ENCODE measurements at places on chromosomes 13 and 19.

DNA sequence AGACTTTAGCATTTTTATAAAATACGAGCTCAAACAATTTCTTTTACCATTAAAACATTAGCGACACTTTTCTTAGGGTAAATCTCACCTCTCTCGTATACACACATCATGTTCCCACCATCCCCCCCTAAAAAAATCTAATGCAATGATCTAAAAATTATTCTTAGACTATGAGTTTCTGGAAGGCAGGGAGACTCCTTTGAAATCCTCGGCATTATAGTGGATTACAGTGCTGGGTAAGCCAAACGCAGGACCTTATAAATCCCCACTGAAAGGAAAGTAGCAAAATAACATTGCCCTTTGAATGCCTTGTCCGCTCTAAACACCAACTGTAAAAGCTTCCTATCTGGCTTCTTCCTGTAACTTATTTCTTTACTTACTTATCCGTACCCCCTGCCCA is 35.0 kb downstream of the NUFIP1 start:
- no peak for DNase-seq

DNA sequence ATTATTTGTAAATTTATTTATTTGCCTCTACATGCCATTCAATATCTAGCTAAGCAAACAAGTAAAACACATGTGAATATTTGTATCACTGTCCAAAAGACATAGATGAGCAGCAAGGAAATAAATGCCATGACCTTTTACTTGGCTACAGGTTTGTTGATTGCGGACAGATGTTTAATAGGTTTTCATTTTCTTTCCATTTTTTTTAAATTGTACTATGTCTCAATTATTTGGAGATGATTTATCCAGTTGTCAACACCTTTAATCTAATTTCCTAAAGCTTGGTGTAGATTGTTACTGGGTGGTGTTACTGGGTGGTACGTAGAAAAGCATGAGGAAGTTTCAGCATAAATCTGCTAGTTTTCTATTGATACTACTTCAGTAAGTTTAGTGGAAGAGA is 560.6 kb upstream of the SPRY2 start:
- no peak for DNase-seq

- DNase-seq = no peak
Measured at GRCh38 chr19:4455719-4456475, 1.7 kb downstream of the UBXN6 start.

- DNase-seq = no peak
Measured at GRCh38 chr19:49890349-49891311, 6.1 kb downstream of the IL4I1 start.

- peak; percentile 92 for DNase-seq
Measured at GRCh38 chr19:13102666-13103580, at the start of gene LYL1. LYL1 (minus strand) TSS chr19:13102858; CDS start chr19:13101171, 1,687 bp downstream.

DNA sequence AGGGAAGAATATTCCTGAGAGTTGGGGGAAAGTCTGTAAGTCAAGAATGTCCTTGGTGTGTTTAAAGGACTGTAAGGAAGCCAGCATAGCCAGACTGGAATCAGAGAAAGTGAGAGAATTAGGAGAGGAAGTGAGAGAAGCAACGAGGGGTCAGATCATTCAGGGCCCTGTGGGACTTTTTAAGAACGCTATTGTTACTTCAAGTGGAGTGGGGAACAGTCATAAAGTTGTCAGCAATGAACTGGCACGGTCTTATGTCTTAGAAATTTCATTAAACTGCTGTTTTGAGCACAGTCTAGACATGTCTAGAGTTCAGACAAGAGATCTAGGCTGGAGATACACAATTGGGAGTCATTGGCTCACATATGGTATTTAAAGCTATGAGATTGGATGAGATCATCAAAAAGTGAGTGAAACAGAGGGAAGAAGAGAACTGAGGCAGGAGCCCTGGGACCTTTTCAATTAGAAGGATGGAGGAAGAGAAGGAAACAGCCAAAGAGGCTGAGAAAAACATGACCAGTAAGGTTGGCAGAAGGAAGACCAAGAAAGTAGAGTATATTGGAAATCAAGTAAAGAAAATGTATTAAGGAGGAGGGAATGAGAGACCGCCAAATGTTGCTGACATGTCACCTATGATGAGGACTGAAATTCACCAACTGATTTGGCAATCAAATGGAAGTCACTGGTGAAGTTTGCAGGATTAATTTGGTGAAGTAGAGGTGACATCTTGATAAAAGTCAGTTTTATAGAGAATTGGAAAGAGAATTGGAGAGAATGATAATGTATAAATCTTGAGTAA is 263.5 kb downstream of the GPC5 start:
- DNase-seq = no peak

- DNase-seq = no peak
Measured at GRCh38 chr19:54310543-54310942, 2.4 kb downstream of the LILRA5 start.

DNA sequence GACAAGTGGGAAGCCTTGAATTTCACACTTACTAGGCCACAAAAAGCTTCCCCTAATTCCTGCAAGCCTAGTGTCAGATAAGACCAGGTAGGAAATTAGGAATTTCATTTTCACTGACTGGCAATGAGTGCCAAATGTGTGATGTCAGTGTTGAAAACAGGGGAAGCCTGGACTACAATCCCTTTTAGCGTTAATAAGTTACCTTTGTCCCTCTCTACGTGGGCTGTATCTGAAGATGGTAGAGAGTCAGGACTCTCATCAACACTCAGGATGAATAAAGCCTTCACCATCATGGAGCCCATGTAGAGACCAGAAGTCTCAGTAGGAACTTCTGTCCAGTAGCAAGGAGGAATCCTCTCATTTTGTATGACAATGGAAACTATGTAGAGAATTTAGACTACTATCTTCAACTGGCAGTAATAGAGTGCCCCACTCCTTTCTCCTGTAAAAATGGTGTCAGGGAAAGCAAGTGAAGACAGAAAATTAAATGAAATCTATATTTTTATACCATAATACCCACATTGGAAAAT is 324.1 kb upstream of the KLHL1 start:
- DNase-seq = no peak

DNA sequence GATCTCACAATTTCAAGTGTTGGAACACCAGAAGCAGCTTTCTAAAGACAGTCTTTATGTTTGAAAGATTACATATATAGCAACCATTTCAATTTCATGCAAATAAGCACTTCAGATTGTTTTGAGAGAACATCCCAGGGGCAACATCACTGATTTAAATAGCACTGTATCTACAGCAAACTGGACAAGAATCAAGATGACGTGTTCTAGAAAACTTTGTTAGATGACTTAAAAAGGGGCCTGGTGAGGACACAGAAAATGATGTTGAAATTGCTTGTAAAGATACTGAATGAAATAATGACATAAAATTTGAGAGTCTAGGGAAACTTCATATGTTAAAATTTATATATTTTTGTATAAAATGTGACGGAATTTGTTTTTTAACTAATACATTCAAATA is 277.1 kb downstream of the KLF12 start:
- DNase-seq = no peak

DNA sequence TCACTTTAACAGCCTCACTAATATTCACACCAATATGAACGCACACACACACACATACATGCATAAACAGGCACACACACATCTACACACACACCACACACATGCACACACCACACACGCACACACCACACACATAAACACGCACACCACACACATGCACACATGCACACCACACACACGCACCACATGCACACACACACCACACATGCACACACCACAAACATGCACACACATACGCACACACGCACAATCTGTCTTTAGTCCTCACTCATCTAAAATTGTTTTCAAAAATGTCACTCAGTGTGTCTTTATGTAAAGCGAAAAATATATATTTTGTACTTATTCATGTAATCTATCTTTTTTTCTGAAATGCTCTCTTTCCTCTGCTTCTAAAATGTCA is 158.1 kb upstream of the SGCG start:
- no peak for DNase-seq

DNA sequence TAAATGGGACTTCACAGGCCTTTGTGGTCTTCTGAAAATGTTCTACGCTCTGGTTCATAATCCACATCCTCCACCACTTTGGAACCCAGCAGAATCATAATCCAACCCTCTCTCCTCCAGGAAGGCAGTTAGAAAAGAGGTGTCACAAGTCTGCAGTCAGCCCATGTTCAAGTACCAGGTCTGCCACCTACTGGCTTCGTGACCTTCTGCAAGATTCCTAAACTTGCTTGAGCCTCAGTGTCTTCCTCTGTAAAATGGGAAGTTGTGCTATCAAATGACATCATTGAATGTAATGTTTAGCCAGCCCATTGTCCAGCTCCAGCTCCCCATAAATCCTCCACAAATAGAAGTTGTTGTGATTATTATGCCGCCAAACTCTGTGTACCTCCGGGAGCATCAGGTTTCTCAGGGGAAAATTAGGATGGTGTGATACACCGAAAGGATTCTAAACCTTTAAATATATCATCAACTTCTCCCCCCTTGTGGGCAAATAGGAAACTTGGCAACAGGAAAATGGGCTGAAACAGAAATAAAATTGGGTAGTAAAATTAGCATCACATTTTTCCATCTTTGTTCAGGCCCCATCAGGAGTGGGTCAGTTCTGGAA is 109.7 kb downstream of the NUFIP1 start:
- DNase-seq = no peak

- DNase-seq = no peak
Measured at GRCh38 chr19:30555075-30555790, 183.0 kb downstream of the ZNF536 start.

GRCh38 chr13:75467040-75467728 is 14.8 kb downstream of the TBC1D4 start:
- DNase-seq = no peak

DNA sequence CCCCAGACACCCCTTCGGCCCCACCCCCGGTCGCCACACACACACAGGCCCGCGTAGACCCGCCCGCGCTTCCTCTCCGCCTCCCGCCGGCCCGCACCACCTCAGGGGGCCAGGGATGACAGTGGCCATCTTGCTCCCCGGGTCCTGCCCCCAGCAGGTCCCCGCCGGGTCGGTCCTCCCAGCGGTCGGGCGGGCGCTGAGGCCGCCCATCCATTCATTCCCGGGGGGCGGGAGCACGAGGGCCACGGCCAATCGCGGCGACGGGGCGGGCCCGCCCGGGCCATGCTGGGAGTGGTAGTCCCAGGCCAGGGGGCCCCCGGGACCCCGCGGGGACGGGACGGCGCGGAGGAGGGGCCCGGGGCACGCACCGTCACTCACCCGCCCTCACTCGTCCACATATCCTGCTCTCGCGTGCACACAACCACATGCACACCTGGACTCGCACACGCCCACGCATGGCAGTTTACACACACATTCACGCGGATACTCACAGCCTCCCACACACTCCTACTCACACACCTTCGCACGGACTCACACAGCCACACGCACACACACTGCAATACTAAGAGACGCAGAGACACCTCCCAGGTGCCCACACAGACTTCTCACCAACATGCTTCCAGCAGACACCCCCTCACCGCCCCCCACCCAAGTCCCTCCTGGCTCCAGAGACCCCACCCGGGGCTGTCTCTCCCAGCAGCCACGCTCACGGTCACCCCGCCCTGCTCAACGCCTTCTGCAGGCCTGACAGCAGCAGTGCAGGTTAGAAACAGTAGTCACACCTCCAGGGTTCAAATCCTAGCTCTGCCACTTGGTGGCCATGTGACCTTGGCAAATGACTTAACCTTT is at the start of gene DPF1:
DPF1 (minus strand) TSS at position 209 of the 849 bp plus-strand sequence; CDS start at position 129, 80 bp downstream.
- DNase-seq = no peak

GRCh38 chr13:45748941-45749759 is 47.0 kb downstream of the CBY2 start:
- DNase-seq = no peak

- DNase-seq = no peak
Measured at GRCh38 chr13:94759120-94759728, 46.9 kb upstream of the SOX21 start.

DNA sequence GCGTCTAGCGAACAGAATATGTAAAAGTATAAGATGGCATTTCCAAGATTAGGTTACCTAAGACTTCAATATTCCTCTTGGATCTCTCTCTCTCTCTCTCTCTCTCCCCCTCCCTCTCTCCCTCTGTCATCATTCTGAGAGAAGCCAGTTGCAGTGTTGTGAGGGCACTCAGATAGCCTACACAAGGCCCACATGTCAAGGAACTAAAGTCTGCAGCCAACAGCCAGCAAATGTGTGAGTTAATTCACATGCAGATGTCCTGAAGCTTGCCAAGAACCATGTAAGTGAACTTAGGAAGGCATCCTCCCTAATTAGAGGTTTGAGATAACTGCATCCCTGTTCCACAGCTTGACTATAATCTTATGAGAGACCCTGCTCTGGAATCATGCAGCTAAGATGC is 822.9 kb upstream of the PRR20A start:
- DNase-seq = no peak

GRCh38 chr13:21971662-21972621 is 301.1 kb downstream of the FGF9 start:
- DNase-seq = no peak

- DNase-seq = no peak
Measured at GRCh38 chr19:39307046-39307821, 11.0 kb downstream of the IFNL1 start.

DNA sequence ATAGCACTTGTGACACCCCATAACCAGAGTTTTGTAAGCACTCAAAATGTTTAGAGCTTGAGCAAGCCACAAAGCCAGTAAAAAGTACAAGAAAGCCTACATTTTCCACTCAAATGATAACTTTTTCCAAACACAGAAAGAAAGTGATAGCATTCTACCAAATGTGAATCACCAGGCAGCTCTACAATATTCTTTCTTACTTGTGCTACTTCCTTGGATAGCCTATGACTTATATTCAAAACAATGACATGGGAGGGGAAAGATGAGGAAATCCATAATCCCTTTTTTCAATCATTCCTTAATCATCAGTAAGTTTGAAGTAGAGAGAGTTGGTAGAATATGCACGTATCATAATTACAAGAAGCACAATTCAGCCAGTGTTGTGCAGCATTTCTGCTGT is 650.8 kb upstream of the PCDH9 start:
- DNase-seq = no peak

DNA sequence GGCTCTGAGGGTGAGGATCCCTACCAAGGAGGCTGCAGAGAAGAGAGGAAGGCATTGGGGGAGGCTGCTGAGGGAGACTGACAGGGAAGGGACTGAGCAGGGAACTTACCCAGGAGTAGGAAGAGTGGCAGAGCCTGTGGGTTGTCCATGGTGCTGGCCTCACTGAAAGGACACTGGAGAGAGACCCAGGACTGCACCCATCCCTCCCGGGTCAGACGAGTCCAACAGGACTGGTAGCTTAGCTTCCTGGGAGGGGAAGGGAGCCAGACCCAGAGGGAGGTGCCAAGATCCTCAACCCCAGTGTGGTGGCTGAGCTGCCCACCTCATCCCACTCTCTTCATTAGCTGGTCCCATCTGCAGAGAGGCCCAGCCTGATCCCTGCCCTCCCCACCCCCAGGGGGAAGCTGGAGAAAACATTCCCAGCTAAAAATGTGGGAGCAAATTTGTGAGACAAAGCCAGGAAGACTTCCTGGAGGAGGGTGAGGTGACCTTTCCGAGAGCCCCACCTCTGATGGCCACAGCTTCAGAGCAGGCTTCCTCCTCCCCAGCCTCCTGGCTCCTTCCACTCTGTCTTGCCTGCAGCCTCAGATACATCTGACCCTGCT is at the start of gene VSIG10L:
VSIG10L (minus strand) TSS at position 164 of the 605 bp plus-strand sequence; CDS start at position 149, 15 bp downstream.
- no peak for DNase-seq

GRCh38 chr13:100530671-100531213 is 57.8 kb downstream of the GGACT start:
- no peak for DNase-seq
